NCI-H1105 treated with DMSO at 0.1 percent for 48 hours (cell line): ENCODE measurements at places on chromosomes 4 and X.
A peak's percentile ranks its signal among the peaks of the same experiment; 100 is the strongest.

GRCh38 chrX:110346681-110347080 lies 12.0 kb upstream of the RTL9 start:
- DNase-seq = no peak

DNA sequence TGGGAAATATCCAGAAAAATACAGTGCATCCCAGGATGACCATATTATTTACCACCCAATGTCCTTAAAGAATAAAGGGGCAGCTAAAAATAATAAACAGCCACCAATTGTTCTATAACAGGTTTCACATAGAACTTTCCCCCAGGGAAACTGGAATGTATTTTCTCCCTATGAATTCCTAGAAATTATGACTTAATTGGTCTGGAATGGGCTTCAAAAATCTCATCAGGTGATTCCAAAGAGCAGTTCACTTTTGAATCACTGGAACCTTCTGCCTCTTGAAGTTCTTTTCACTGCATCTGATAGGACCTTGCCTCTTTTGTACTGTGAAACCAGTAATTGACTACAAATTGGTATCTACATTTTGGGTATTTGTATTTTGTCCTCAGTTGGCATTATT lies 119.3 kb downstream of the ZNF330 start:
- no peak for DNase-seq

- no peak for DNase-seq
These were observed 452.9 kb upstream of the EPHA5 start for GRCh38 chr4:66123190-66123589.

GRCh38 chr4:106058921-106059320 lies 163.7 kb downstream of the NPNT start:
- DNase-seq = no peak

DNA sequence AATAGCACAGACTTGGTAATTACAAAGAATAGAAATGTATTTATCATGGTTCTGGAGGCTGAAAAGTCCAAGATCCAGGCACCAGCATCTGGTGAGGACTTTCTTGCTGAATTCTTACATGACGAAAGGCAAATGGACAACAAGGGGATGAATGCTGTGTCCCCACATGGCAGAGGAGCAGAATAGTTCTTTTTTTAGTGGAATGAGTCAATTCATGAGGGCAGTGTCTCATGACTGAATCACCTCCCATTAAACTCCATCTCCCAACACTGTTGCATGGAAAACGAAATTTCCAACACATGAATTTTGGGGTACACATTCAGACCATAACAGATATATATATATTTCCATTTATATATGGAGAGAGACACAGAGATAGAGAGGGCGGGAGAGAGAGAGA lies 628.3 kb downstream of the TRIML1 start:
- DNase-seq = no peak

DNA sequence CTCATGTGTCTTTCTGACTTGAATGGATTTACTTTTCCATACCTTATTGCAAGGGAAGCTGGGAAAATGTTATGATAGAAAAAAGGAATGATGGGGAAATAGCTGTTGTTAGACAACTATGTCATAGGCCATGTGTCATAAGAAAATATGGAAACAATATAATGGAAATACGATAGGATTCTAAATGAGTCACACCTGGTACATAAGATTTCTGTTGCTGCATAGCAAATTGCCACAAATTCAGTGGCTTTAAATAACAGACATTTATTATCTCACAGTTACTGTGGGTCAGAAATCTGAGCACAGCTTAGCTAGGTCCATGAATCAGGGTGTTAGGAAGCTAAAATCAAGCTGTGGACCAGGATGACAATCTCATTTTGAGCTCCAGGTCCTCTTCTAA lies 44.6 kb upstream of the ANKRD50 start:
- DNase-seq = no peak

GRCh38 chrX:111216293-111216801 lies 53.9 kb downstream of the CAPN6 start:
- DNase-seq = no peak

DNA sequence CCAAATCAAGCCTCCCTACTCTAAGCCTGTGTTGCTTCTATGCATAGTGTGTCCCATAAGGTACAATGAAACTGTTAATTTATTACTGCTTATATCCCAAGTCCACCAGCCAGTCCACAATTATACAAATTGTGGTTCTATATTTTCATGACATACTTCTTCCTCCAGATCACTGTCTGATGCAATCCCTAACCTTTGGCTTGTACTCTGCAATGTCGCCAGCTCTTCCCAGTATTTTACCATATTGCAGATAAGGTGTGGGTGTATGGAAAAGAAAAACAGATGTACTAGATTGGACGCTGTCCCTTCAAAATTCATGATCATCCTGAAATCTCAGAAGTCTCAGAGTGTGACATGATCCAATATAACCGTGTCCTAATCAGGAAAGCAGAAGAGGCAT lies 286.2 kb downstream of the GASK1B start:
- DNase-seq = no peak

GRCh38 chrX:47241201-47242011 lies 8.6 kb downstream of the USP11 start:
- no peak for DNase-seq

DNA sequence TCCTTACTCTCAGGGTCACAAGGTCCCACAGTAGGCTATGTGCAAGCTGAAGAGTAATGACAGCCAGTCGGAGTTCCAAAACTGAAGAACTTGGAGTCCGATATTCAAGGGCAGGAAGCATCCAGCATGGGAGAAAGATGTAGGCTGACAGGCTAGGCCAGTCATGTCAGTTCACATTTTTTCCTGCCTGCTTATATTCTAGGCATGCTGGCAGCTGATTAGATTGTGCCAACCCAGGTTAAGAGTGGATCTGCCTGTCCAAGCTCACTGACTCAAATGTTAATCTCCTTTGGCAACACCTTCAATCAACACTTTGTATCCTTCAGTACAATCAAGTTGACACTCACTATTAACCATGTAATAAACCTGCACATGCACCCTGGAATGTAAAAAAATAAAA lies 960.9 kb upstream of the HS3ST1 start:
- no peak for DNase-seq

- no peak for DNase-seq
These were observed 9.3 kb downstream of the PJA1 start for GRCh38 chrX:69155786-69156520.

DNA sequence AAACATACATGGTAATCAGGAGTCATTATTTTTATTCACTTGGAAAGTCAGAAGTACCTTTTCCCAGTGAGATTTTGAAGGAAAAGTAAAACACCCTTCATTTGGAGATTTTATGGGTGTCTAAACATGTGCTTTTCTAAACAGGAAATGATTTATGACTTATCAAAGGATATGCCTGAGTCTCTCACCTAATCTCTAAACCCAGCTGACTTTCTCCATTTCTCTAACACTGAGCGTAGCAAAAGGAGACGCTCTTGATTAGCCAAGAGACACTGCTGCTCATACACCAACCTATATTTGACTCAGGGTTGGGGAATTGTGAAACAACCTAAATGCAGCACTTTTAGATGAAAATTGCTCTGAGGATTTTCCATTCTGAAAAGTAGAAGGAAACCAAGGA lies 468.5 kb upstream of the FTHL17 start:
- DNase-seq = no peak

DNA sequence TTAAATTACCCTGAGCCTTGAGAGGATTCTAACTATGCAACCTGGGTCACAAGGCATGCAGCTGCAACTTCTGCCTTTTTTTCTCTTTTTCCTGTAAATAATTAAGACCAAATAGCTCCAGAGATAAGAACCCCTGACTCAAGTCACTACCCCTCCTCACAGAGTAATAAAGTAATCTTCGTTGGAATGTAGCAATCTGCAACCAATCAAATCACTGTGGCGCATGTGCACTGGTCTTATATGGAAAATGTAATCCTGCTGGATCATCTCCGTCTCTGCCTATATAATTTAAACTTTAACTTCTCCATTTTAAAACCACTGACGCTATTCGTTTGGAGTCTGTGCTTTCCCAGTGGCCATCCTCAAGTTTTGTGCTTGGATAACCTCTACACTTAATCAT lies 6.1 kb upstream of the EFHC2 start:
- DNase-seq = no peak

GRCh38 chr4:162170509-162170908 lies 6.7 kb upstream of the FSTL5 start:
- no peak for DNase-seq

GRCh38 chrX:153761863-153762262 lies 2.2 kb upstream of the PLXNB3 start:
- no peak for DNase-seq

DNA sequence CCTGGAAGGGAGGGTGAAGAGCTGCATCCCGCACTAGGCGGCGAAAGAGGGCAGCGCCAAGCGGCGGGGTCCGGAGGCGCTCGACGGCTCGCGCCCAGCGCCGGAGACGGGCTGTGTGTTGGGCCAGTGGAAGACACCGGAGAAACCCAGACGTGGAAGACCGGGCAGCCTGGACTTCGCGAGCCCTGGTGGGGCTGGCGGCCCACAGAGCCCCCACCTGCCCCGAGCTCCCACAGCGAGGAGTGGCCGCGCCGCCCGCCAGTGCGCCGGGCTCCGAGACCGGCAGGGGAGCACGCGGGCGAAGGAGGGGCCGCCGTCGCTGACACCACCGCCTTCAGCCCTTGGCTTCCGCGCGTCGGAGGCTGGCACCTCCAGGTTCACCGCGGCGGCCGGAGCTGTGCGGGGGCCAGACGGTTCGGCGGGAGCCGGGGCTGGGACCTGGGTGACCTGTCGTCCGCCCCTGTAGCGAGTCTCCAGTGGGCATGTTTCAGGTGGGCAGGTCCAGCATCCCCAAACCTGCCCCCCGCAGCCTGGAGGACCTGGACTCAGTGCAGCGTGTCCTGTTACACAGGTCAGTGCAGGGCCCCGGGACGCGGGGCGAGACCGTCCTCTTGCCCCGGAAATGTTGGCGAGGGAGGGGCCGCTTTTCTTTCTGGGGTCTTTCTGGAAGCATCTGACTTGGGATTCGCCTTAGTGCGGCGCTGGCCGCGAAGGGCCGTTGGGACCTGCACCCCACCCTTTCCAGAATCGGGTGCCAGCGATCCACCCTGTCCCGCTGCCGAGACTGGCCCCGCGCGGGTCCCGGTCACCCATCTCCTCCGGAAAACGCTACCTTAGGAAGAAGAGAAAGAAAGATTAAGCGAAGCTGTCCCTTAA lies 9.6 kb upstream of the INTU start:
- DNase-seq = peak; percentile 44

GRCh38 chr4:36206012-36206411 lies 38.3 kb downstream of the ARAP2 start:
- no peak for DNase-seq

DNA sequence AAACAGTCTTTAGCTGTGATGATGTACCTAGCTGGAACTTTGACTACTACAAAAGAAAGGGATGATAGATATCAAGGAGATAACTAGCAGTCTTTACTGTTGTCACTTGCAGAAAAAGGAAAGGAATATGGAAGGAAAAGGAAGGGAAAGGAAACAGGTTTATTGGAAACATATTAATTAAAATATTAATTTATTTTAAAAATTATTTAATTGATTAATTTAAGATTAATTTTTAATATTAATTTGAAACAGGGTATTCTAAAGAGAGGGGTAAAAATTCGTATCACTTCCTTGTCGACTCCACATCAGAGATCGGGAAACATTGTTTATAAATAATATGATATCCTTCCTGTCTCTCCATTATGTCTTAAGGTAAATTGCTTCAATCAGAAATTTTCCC lies 186.5 kb upstream of the IL15 start:
- no peak for DNase-seq

DNA sequence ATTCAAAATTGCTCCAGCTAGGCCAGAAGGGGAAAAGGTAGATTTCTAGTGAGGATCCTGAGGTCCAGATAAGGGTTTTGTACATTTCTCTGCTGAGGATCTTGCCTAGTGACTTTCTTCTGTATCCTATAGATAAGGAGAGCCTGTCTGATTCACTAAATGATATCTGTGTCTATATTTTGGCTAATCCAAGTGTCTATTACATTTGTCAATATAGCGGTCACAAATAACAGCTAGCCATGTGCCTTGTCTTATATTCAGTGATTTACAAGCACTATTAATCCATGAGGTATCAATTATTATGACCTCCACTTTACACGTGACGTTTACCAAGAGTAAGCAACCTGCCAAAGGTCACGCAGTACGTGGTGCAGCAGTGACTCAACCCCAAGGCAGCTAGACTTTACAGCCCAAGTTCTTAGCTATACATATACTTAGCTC lies 41.6 kb downstream of the TMEM165 start:
- no peak for DNase-seq

DNA sequence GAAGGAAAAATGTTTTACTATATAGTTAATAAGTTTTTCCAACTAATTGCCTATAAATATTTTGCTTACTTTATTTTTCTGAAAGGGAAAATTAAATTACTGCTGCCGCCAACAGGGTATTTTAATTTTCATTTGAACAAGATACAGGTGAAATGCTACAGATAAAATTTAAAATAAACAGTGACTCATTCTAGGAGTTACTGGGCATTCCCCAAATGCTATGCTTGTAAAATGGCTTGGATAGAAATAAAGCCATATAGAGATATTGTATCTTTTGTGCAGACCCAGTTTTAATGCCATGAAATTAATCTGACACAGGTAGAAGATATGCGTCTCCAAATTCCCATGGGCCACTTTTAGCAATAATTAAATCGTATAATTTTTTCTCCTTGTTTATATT lies 144.5 kb downstream of the NAP1L3 start:
- DNase-seq = no peak

GRCh38 chr4:156193800-156194199 lies 240.1 kb upstream of the CTSO start:
- DNase-seq = peak; percentile 44

DNA sequence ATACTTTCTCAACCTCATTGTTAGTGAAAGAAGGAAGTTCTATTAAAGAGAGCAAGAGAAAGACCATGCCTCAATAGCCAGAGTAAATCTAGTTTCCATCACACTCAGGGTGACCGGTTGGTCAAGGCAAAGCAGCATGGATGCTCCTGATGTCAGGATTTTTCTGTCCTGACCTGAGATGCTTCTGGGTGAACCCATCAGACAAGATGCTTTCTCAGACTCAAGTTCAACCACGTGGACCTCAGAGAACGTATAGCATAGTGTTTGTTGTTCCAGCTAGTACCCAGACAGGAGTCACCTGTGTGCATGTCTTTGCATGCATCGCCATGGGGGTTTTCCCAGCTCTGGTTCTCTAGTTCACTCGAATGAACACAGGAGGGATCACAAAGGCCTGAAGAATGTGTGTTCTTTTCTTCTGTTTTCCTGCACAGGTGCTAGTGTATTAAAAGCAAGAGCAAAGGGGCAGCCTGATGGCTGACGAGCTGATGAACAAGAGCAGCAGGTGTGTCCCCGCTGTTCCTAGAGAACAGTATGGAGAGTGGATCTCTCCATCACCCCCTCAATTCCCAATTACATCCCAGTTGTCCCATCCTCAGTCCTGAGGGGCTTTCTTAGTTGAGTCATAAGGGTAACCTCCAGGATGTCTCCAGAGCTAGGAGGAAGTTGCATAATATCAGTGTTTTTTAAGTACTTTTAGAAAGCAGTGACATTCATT lies 110.5 kb upstream of the ENPP6 start:
- DNase-seq = no peak

- DNase-seq = peak; percentile 81
These were observed 13.7 kb downstream of the SCD5 start for GRCh38 chr4:82784681-82785610.

- DNase-seq = no peak
These were observed 73.0 kb downstream of the TMEM165 start for GRCh38 chr4:55468724-55469123.

GRCh38 chr4:32560306-32560705 lies 1840.1 kb downstream of the PCDH7 start:
- peak; percentile 56 for DNase-seq
